ENCODE measurements at places on chromosomes 2 and 18.
A peak's percentile ranks its signal among the peaks of the same experiment; 100 is the strongest.

DNA sequence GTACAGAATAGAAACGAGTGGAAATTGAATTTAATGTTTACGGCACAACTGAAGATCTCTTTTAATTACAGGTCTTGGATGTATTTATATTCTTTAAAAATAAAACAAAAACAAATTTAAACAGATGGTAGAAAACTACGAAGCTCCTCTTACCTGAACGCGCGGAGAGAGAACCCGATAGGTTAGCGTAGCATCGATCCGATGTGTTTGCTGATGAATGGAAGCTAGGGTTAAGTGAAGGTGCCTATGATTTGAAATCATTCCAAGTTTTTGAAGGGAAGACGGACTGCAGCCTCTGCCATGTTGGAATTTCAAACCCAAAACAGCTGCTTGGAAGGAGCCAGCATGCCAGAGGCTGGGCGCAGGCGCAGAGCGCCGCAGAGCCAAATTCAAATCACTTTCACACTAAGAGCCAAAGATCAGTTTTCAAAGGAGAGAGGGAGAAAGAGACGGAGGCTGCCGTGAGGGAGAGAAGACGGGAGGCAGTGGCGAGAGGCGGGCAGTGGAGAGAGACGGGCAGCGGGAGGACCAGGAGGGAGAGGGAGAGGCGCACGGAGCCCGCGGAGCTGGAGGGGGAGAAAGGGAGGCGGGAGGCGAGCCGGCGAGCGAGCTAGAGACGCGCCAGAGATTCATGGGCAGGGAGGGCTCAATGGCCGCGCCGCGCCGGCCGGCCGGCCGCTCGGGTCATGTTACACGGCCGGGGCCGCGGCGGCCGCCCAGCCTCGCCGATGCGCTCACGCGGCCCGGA is at the start of gene FIGN:
FIGN (minus strand) TSS at position 324 of the 748 bp plus-strand sequence. CDS start 1,081 bp downstream, outside the sequence.
- peak; percentile 89 for DNase-seq

DNA sequence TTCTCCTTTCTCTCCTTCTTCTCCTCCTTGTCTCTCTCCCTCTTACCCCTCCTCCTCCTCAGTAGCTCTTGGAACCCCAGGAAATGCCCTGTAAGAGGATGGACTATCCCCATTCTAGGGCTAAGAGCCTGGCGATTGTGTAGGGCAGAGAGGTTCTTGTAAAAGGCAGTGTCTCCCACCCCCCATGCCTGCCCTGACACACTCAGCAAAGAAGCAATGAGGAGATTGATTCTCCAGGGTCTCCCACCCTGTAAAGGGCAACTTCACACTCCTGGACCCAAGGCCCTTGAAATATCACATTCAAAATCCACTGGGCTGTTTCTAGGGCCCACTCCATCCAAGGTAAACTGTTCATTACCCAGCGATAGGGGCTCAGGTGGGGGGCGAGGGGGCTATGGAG is 144.1 kb downstream of the INSIG2 start:
- no peak for DNase-seq

DNA sequence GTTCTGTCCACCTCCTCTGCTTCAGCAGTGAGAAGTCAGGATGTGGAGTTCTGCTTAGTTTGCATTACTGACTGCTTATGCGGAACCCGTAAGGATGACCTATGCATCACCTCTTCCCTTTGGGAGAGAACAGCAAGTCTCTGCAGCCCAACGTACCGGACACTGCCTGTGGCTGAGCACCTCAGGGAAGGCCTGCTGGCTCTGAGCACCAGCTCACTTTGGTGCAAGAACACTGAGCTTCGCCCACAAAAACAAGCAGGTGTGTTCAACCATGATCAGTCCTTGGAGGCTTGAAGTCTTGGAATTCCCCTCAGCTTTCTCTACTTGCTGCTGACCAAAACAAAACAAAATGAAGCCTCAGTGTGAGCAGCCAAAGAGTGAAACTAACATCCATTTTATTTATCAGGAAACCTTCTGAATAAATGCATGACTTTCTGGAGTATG is 52.7 kb upstream of the NCK2 start:
- DNase-seq, result no peak

GRCh38 chr2:69032336-69032735 is 19.4 kb downstream of the ANTXR1 start:
- no peak for DNase-seq

DNA sequence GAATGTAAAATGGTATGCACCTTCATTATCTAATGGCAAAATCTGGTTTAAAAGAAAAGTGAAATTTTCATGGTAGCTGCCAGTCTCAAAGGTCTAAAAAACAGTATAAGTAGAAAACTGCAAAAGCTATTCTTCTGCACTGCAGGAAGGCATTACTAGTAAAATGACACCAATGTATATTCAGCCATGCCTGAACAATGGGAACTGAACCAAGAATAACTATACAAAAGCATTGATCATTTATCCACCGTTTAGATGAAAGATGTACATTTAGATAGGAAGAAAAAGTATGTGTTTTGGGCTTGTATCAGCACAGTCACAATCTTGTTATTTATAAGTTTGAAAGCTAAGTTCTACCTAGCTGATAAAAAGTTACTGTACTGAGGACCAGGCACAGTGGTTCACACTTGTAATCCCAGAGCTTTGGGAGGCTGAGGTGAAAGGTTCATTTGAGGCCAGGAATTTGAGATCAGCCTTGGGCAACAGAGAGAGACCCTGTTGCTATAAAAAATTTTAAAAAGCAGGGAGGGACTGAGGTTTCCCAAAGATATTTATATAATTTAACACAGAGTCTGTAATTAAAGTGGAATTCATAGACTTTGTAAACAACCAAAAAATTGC is 163.1 kb upstream of the WDSUB1 start:
- no peak for DNase-seq

GRCh38 chr2:58666323-58666970 is 425.3 kb upstream of the FANCL start:
- DNase-seq, result no peak

GRCh38 chr2:118750959-118751565 is 96.4 kb downstream of the EN1 start:
- DNase-seq, result peak; percentile 72

DNA sequence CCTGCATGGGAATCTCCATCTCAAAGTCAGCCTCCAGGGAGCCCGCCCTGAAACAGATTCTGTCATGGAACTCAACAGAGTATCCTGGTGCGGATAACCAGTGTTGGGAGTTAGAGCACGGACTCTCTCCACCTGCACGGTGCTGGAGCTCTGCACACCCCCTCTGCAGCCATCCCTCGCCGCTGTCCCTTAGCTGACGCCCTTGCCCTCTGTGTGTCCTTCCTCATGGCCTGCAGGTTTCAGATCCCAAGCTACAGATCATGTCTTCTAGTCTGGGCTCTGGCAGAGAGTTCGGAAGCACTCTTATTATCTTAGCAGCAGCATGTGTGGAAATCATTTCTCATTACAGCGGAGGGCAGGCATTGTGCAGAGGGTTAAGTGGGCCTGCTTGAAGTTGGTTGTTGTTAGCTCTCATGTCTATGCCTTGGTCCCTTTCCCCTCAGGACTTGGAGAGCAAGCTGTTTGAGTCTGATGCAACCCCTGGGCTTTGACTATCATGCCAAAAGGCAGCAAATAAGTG is 26.0 kb downstream of the TMEM127 start:
- DNase-seq, result no peak

GRCh38 chr2:129913695-129914495 is 65.6 kb upstream of the RAB6C start:
- DNase-seq, result no peak

- no peak for DNase-seq
Measured at GRCh38 chr2:135832891-135833290, 4.1 kb downstream of the LCT start.

DNA sequence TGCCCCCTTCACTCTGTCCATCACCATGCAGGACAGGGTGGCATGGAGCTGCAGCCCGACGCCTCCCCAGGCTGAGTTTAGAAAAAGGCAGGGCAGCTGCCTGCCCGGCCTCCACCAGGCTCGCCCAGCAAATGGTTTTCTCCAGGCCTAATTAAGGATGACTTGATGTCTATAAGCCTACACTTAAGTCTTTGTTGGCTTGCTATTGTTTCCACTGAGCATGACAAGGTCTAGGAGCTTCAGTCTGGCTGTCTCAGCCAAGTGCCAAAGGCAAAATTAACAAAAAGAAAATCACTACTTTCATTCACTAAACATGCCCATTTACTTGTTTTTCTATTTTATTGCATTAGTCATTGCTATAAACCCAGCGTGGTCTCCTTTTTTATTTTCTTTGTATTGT is 372.2 kb downstream of the INSIG2 start:
- DNase-seq, result no peak

DNA sequence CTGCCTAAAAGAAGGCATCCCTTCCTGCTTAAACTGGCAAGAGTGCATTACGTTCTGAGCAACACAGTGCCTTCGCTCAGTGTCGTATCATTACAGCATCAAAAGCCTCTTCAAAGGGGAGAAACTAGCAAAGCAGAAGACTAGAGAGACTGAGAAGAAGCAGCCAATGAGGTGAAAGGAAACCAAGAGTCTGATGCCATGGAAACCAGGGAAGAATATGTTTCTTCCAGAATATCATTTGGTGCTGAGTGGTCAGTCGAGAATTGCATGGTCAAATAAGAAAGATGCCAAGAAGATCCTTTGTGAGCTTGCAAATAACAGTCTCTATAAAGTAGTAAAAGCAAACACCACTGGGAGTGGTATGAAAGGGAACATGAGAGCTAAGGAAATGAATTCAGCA is 312.1 kb upstream of the CHST9 start:
- no peak for DNase-seq

DNA sequence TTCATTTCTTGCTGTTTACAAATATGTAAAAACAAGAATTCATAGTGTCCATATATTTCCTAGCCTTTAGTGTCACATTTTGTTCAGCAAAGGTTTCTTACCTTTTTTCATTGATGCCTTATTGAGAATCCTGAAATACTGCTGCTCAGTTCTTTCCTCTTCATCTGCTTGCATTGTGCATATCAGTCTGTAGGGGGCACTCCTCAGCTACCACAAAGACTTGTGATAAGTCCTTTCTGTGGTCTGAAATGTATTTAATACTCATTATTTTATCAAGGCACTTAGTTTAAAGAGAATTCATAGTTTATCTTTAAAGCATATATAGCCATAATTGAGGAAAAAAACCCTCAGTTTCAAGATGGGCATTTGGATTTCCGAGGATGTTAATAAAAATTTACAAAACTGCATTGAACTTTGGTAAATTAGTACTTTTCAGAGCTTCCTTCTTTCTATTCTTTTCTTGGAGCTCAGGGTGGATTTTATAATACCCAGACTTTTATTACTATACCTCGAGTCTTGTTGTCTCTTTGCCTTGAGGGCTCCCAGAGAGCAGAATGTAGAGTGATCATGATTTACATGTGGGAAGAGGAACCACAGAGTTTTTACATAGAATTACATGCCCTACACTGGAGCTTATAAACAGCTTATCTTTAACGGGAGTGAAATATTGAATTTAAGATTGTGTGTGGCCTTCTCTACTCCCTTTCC is 570.1 kb downstream of the PLCL1 start:
- DNase-seq, result peak; percentile 49

- no peak for DNase-seq
Measured at GRCh38 chr2:54341656-54342055, 85.6 kb upstream of the TSPYL6 start.

GRCh38 chr2:173851141-173851641 is 114.0 kb downstream of the SP3 start:
- peak; percentile 52 for DNase-seq

- no peak for DNase-seq
Measured at GRCh38 chr18:21858544-21858943, 118.0 kb downstream of the MIB1 start.
